Activated CD4-positive, alpha-beta memory T cell treated with anti-CD3 and anti-CD28 coated beads for 36 hours (primary cell): ENCODE measurements at places on chromosomes 5 and 9. TPM values are rescaled to one million over a fixed set of nuclear protein-coding genes. Genes with fewer than 3 reads are reported as not detected.

GRCh38 chr5:83375049-83375745 lies 96.3 kb upstream of the VCAN start:
- H3K27ac ChIP-seq, result no peak overlapping the region
- no peaks in the 10 kb centered on the region for H3K27me3 ChIP-seq
- H3K4me3 ChIP-seq, result no peak overlapping the region
- no peaks in the 10 kb centered on the region for H3K4me1 ChIP-seq
- no peaks in the 10 kb centered on the region for H3K36me3 ChIP-seq
- DNase-seq, result no peak

The NMRK1 gene
- 41.2 TPM for total RNA-seq

- no peaks in the 10 kb centered on the region for H3K27me3 ChIP-seq
- DNase-seq, result no peak
- no peaks in the 10 kb centered on the region for H3K4me1 ChIP-seq
- H3K36me3 ChIP-seq, result no peaks in the 10 kb centered on the region
Observed at GRCh38 chr5:98638701-98639100, 134.8 kb upstream of the RGMB start.

DNA sequence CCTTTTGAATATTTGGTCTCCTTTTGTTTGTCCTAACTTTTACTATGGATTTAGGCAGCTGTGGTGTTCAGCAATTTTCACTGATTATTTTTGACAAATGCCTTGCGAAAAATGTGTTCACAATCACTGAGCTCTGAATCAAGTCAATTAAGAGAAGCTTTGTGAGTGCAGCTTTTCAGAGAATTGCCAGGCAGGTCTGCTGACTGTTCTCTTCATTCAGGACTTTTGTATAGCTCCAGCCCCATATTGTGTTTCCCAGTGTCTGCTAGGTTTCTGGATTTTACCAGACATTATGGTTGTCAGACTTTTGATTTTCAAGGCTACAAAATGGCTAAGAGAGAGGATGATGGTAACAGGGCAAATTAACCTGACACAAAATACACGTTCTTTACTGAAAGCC lies 1055.9 kb downstream of the CDH18 start:
- no peak overlapping the region for H3K4me3 ChIP-seq
- H3K36me3 ChIP-seq, result no peaks in the 10 kb centered on the region
- H3K27me3 ChIP-seq, result no peaks in the 10 kb centered on the region
- H3K27ac ChIP-seq, result no peak overlapping the region

DNA sequence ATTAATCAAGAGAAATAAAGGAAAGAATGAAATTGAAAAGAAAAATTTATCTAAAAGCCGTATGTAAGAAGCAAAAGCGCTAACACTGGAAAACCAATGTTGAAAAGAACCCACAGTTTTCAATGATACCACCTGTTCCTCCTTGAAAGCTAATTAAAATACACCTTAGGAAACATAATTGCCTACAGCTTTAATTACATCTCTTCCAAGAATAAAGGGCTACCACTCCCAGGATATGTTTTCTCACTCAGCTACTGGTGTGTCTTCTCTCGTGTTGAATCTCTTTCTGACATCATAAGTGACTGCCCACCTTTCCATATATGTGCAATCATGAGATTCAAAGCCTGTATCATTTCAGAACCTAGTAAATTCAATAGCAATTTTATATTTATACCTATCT lies 880.6 kb upstream of the DMAC1 start:
- no peak overlapping the region for H3K27ac ChIP-seq
- H3K36me3 ChIP-seq, result no peaks in the 10 kb centered on the region
- H3K4me1 ChIP-seq, result no peaks in the 10 kb centered on the region
- DNase-seq, result no peak

DNA sequence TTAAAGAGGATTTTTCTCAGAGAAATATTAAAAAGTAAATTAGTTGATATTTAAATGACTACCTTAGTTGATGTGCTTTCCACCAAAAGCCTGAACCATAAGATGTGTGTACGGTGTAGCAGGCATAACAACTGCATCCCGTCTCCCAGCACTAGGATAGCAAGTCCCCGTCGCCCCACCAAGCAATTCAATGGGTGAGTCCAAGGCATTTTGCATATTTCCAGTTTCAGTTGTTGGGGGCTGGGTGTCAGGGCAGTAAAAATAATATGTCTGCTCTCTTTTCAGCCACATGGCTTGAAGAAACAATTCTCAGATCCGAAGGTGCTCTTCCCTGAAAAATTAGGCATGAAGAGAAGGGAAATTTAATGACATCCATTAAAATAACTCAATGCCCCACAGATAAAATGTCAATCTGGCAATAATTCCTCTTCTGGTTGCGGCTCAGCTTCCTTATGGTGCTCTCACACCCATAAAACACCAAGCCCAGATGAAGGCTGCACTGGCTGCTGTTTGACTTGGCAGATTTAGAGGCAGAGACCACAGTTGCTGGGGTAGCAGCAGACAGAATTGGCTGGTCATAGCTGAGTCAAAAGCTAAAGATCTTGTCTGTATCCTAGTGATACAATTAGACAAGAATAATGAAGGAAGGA lies 124.4 kb upstream of the ADCY2 start:
- no peak for DNase-seq
- no peak overlapping the region for H3K27ac ChIP-seq
- no peaks in the 10 kb centered on the region for H3K36me3 ChIP-seq
- no peak overlapping the region for H3K4me3 ChIP-seq
- H3K27me3 ChIP-seq, result peaks cover 1% of the 10 kb centered on the region

The ASTN2 gene
- total RNA-seq, result 3.3 TPM
